ENCODE measurements at places on chromosomes 2 and 18.

GRCh38 chr2:23497063-23497462, 112.1 kb downstream of the KLHL29 start:
- DNase-seq: peak; percentile 20

GRCh38 chr18:45910405-45911023, 56.6 kb downstream of the EPG5 start:
- peak; percentile 61 for DNase-seq

- DNase-seq: no peak
Measured at GRCh38 chr18:78612318-78612717, 367.3 kb upstream of the SALL3 start.

GRCh38 chr2:162477011-162477410, 133.1 kb downstream of the GCA start:
- no peak for DNase-seq

GRCh38 chr2:126883666-126884040, 15.0 kb upstream of the TEX51 start:
- DNase-seq: no peak

All from PC-3 (cell line).